ENCODE measurements at places on chromosomes 6 and 20.

GRCh38 chr20:45459606-45460005 lies 9.9 kb upstream of the WFDC2 start:
- peak; percentile 8 for DNase-seq

DNA sequence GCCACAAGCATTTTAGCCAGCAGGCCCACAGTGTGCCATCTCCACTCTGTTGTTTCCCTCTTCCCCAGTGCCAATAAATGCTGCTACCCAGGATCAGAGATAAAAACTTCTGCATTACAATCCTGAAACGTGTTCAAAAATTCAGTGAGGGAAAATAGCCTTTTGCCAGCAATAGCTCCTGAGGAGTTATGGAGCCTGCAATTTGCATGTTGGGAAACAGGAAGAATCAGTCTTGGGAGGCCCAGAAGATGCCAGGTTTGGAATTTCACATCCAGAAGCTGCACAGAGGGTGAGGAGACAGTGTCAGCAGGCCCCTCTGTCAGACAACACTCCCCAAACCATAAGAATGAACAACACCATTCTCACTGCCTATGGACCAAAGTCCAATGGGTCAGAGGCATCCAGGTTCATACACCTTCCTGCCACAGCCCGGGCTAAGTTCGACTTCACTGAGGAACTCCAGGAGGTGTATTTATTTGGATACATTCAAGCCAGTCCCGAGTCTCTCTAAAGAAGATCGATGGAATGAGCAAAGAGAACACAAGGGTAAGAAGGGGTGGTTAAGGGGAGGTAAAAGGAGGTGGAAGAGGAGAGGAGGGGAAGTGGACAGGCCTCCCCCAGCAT lies 20.8 kb downstream of the RRBP1 start:
- DNase-seq, result no peak

DNA sequence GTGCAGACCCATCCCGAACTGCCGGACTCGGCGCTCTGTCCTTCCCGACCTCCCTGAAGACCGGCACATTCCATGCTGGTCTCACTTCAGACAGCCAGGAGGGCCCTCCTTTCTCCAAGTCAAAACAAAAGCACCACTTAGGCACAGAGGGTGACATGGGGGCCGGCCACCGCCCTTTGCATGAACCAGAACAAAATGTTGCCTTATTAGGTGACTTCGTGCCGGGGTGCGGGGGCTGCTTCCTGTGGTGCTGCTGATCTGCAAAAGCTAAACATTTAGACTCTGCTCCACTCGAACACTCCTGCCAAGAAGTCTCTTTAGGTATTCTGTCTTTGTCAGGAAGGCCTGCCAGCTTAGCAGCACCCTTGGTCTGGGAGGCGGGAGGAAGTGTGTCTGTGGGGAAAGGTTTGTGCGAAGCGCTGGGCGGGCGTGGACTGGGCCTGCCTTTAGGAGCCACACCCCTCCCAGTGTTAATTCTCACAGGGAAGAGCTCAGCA lies 133.8 kb downstream of the SMOC2 start:
- no peak for DNase-seq

DNA sequence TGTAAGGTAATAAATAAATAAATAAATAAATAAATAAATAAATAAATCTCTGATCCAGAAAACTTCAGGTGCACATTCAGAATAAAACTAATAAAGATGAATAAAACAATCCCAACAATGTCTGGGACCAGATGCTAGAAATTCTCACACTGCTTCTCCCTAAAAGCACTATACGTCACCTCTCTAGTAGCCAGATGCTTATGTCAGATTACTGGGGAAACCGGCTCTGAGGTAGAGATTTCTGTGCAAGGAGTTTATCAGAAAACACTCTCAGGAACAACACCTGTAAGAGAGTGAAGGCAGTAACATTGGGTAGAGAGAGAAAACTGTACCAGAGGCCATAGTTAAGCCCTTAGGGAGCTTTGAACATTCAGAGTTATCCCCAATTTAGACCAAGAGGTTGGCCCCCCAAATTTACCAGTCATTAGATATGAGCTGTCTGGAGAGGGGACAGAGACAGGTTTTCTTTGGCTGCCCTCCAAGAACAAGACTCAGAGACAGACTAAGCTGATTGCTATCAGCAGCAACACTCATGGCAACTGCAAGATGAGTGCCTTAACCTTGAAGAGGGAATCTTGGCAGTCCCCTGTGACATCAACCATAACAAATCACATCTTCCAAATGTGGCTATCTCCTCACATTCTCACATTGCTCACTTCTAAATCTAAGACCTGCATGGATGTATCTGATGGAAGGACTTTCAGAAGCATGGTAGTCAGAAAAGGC lies 151.2 kb upstream of the BMP5 start:
- DNase-seq, result no peak

GRCh38 chr6:44289726-44290260 lies 19.5 kb downstream of the TMEM151B start:
- DNase-seq, result no peak

DNA sequence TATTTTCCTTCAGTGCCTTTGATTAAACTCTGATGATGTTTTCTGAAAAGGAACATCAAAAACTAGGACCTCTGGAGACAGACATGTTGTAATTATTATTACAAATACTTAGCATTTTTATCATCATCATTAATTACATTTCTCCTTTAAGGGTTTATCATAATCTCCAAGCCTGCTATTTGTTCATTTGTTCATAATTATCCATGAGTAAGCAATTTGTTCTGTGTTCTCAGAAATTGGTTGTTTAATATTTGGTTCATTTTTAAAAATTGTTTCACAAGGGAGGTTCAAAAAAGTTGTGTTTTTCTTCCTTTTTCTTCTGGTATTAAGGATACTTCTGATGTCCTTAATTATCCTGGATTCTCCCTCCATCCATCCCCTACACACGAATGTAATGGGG lies 850.2 kb upstream of the FLRT3 start:
- no peak for DNase-seq

- no peak for DNase-seq
Observed at GRCh38 chr6:35081426-35081851, 59.7 kb downstream of the TCP11 start.

GRCh38 chr6:45212976-45213375 lies 115.2 kb upstream of the RUNX2 start:
- no peak for DNase-seq

GRCh38 chr6:22366214-22366613 lies 69.4 kb upstream of the PRL start:
- DNase-seq, result peak; percentile 19

Measured in LHCN-M2 (cell line).